GM18507 (cell line): ENCODE measurements at places on chromosomes 1 and 21.

GRCh38 chr1:29470087-29470787 is 233.9 kb downstream of the PTPRU start:
- DNase-seq: no peak

GRCh38 chr1:16372535-16373285 is 5.7 kb downstream of the SZRD1 start:
- no peak for DNase-seq

DNA sequence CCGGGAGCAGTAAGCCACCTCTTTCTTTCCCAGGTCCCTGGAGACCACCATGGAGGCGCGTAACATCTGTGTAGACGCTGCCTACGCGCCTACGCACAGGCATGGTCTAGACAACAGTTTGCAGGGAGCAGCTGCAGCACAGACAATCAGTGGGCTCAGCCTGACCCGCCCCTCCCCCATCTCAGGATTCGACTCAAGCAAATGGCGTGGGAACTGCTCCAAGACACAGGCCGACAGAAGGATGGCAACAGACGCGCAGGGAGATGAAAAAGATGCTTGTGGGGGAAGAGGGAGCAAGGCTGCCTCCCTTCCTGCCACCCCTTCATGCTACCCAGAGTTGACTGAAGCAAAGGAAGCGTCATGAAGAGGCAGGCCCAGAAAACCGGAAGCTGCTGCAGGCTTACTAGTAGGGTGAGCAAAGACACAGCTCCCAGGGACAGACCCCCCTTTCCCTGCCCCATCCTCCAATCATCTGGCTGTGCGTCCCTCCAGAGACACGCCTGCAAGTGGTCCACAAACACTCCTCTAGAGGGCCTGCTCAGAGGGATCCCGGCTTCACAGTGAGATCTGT is 19.5 kb downstream of the STK40 start:
- no peak for DNase-seq

DNA sequence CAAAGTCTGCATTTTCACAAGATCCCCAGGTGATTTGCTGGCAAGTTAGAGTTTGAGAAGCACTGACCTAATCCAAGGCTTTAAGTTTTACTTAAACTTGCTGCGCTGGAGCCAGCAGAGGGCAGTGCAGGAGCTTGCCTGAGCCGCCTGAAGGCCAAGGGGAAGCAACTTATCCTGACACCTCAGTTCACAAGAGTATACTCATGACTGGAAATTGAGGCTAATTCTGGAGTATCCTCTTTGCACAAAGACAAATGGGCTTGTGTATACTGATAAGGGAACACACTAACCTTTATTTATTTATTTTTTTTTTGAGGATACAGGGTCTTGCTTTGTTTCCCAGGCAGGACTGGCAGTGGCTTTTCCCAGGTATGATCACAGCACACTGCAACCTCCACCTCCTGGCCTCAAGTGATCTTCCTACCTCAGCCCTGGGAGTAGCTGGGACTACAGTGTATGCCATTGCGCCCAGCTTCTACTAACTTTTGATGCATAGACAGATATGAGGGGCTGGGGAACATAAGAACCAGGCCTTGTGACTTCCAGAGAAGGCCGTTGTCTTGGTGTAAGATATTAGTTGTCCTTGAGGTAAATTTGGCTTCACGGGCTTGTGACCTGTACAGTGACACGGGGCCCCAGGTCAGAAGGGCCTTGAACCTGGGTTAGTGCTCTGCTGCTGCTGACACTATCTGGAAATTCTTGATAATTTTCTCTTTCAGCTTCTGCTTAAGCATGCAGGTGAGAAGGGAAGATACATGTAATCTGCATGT is 29.0 kb upstream of the SLAMF1 start:
- peak; percentile 36 for DNase-seq

DNA sequence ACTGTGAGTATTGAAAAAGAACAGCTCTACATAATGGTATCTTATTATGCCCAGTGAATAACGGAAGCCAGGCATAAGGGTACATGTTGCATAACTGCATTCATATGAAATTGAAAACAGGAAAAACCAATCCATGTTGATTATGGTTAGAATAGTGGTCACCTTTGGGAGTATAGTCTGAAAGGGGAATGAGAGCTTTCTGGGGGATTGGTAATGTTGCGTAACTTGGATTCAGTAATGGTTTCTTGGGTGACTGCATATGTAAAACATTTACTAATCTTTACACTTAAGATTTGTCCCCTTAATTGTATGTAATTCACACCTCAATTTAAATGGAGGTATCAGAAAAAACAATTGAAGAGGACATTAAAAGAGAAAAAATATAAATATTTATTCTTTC is 292.1 kb downstream of the LMO4 start:
- no peak for DNase-seq

- no peak for DNase-seq
Measured at GRCh38 chr1:226337276-226337875, 28.4 kb upstream of the LIN9 start.

- DNase-seq: no peak
Measured at GRCh38 chr1:52567943-52568342, 15.1 kb upstream of the TUT4 start.

DNA sequence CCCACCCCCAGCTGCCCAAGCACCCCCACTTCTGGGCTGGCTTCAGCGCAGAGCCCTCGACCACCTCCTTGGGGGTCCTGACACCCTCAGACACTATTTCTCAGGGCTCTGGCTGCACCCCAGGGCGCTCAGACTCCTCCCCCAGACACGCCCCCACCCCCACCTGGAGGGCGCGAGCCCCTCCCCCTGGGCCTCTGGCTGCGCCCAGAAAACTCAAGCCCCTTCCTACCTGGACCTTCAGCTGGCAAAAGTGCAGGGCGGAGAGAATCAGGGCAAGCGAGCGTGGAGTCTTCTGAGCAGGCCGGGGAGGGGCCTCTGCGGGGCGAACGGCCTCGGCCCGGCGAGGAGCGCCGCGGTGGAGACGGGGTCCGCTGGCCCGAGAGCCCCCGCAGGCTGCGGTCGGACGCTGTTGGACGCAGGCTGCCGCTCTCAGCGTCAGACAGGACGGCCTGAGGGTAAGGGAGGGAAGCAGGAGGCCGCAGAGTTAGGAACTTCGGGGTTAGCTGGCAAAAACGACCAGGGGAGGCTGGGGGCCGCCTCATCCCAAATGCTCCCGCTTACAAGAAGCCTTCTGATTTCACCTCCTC is 17.4 kb upstream of the NBPF1 start:
- no peak for DNase-seq

DNA sequence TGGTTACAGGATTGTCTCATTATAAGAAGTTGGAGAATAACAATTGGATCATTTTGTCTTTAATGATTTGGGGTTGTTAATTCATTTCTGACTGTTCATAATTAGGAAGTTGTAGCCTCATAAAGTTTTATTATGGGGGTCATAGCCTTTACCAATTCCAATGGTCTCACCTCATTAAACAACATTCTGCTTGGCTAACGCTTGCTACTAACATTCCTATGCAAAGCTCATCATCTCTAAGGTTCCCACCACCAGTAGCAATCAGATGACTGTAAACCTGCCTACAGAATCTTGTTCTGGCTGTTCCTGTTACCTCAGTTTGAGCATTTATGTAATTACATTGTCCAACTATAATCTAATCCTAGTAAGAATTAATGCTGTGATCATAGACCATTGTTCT is 60.2 kb downstream of the ODF2L start:
- DNase-seq: no peak

DNA sequence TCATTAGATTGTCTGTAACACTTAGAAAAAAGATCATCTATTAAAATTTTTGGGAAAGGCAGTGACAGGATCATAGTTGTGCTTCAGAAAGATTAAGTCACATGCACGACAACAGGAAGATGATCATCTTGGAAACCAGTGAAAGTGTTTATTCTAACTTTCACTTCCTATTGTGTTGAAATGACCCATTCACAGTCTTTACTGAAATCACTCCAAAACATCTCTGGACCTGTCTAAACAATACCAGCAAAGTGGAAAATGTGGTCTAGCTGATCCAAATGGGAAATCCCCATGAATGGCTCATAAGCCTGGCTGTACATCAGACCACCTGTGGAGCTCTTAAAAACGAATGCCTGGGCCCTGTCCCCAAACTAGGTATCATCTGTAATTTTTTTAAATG is 111.1 kb upstream of the ETV3 start:
- DNase-seq: no peak

DNA sequence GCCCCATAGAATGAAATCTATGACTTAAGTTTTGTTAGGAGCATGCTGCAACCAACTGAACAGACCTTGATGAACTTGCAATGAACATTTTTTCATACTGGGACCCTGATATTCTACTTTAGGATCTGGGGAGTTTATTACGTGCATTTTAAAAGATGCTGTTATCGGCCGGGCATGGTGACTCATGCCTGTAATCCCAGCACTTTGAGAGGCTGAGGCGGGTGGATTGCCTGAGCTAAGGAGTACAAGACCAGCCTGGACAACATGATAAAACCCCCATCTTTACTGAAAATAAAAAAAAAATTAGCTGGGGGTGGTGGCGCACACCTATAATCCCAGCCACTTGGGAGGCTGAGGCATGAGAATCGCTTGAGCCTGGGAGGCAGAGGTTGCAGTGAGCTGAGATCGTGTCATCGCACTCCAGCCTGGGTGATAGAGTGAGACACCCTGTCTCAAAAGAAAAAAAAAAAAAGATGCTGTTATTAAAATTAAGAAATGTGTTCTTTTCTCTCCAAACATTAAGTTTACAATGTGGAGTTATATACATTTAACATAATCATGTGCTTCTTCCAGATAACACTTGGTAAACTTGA is 7.1 kb downstream of the MPZL1 start:
- no peak for DNase-seq
